ENCODE measurements at places on chromosomes 3 and 15. TPM values are rescaled to one million over a fixed set of nuclear protein-coding genes. Genes with fewer than 3 reads are reported as not detected.

Gene RPL35A
- total RNA-seq, result 1,216 TPM

Gene SH2D7
- not detected for total RNA-seq

Gene HTR3E
- not detected for total RNA-seq

Gene TNIK
- total RNA-seq, result 15.7 TPM

Gene ARPIN
- total RNA-seq, result 20.4 TPM

Gene EFCC1
- total RNA-seq, result 0.60 TPM

Gene TMEM207
- not detected for total RNA-seq

Gene SOX14
- total RNA-seq, result not detected

GRCh38 chr3:148698190-148698810 lies 597 bp downstream of the AGTR1 start:
- peak overlapping the region; percentile 71 for H3K4me3 ChIP-seq
- no peak for DNase-seq
- peaks cover 28% of the 10 kb centered on the region for H3K4me1 ChIP-seq

DNA sequence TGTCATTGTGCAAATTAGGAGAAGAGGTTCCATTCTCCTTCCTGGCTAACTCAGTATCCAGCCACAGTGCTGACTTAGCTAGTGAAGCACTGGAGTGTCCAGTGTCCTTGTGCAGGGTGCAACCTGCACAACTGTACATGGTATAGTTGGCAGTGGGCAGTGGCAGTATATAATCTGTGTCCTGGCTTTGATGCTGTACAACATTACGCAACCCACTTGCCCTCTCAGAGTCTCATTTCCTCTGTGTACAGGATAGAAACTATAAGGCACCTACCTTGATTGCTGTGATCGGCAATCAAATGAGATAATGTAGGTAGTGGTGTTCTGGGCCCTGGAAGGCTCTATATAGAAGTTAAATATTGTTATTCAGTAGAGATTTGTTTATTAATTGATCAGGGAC lies 333.6 kb downstream of the CLSTN2 start:
- no peak overlapping the region for H3K4me3 ChIP-seq
- DNase-seq, result no peak
- peaks cover 1% of the 10 kb centered on the region for H3K4me1 ChIP-seq
- no peaks in the 10 kb centered on the region for H3K27me3 ChIP-seq
- H3K36me3 ChIP-seq, result no peaks in the 10 kb centered on the region

- no peaks in the 10 kb centered on the region for H3K27me3 ChIP-seq
- no peak for DNase-seq
- H3K4me1 ChIP-seq, result no peaks in the 10 kb centered on the region
- H3K36me3 ChIP-seq, result peaks cover 15% of the 10 kb centered on the region
Observed at GRCh38 chr3:141998669-141999290, 122.3 kb downstream of the ATP1B3 start.

- H3K27ac ChIP-seq, result no peak overlapping the region
- H3K36me3 ChIP-seq, result no peaks in the 10 kb centered on the region
- H3K4me1 ChIP-seq, result peaks cover 20% of the 10 kb centered on the region
- no peak overlapping the region for H3K4me3 ChIP-seq
Observed at GRCh38 chr15:101439920-101440319, 49.6 kb downstream of the PCSK6 start.

GRCh38 chr3:195582947-195583346 lies 793 bp downstream of the APOD start:
- H3K27ac ChIP-seq, result no peak overlapping the region
- H3K27me3 ChIP-seq, result peaks cover 5% of the 10 kb centered on the region
- H3K4me3 ChIP-seq, result no peak overlapping the region
- DNase-seq, result no peak

GRCh38 chr3:195160908-195161434 lies 110.0 kb downstream of the XXYLT1 start:
- no peak overlapping the region for H3K4me3 ChIP-seq
- H3K4me1 ChIP-seq, result peaks cover 43% of the 10 kb centered on the region
- H3K36me3 ChIP-seq, result peaks cover 1% of the 10 kb centered on the region
- no peak for DNase-seq

GRCh38 chr3:128075522-128076482 lies 23.6 kb downstream of the SEC61A1 start:
- peak; percentile 93 for DNase-seq
- no peak overlapping the region for H3K27ac ChIP-seq
- H3K4me3 ChIP-seq, result peak overlapping the region; percentile 68
- H3K4me1 ChIP-seq, result peaks cover 5% of the 10 kb centered on the region
- H3K36me3 ChIP-seq, result peaks cover 14% of the 10 kb centered on the region

DNA sequence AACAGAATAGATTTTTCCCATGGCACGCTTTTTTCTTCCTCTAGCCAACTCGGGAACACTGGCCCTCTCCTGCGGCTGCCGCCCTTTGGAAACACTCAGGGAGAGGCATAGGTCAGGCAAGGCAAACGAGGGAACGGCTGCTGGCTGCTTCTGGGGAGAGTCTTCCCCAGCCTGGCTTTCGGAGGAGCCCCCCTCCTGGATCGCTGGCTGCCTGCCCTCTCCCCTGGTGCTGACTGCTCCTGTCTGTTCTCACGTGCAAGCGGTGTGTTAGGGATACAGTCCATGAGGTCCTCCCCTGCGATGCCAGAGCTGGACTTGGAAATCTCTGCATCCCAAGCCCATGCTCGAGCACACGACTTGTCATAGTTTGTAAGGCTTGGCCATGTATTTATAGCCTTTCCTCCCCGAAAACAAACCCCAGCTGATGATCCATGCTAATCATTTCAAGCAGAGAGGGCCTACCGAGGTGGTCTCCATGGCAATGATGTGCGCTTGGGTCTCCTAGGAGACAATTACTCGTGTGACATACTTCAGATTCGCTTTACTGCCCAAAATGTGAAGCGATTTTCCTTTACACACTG lies 315.6 kb upstream of the ATP10A start:
- peaks cover 4% of the 10 kb centered on the region for H3K4me1 ChIP-seq
- no peak overlapping the region for H3K27ac ChIP-seq
- no peaks in the 10 kb centered on the region for H3K36me3 ChIP-seq
- H3K4me3 ChIP-seq, result no peak overlapping the region
- no peak for DNase-seq

DNA sequence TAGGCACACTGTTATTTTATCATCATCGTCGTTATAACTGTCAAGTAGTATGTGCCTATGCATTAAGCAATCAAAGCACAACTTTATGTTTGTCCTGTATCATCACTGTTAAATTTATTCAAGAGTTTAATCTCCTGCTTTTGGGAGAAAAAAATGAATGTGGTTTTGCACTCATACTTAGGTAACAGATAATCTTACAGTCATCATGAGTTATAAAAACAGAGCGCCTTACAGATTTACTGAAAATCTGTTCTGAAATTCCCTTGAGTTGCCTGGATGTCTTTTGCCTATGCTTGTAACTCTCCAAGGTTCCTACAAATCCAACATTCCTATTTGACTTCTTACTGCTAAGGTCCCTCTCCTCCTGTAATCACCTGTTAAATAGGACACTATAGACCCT lies 307.3 kb downstream of the ZIC4 start:
- H3K4me3 ChIP-seq, result no peak overlapping the region
- no peaks in the 10 kb centered on the region for H3K36me3 ChIP-seq
- no peak for DNase-seq

DNA sequence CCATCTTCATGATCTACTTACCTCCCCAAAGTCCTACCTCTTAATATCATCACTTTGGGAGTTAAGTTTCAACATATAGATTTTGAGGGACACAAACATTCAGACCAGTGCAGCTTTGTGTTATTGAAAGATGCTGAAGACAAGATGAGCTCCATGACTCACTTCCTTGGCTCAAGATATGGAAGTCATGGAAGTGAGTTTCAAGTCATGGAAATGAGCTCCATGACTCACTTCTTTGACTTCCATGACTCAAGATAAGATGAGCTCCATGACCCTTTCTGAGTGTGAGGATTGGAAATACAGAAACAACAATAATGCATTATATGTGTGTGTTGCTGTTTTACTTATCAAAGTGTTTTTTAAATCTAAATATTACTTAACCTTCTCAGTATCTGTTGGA lies 170.2 kb upstream of the TPRG1 start:
- no peak overlapping the region for H3K27ac ChIP-seq
- DNase-seq, result no peak
- H3K36me3 ChIP-seq, result no peaks in the 10 kb centered on the region

GRCh38 chr3:172216911-172217310 lies 177.5 kb downstream of the FNDC3B start:
- no peak for DNase-seq
- H3K27ac ChIP-seq, result no peak overlapping the region
- H3K27me3 ChIP-seq, result no peaks in the 10 kb centered on the region

DNA sequence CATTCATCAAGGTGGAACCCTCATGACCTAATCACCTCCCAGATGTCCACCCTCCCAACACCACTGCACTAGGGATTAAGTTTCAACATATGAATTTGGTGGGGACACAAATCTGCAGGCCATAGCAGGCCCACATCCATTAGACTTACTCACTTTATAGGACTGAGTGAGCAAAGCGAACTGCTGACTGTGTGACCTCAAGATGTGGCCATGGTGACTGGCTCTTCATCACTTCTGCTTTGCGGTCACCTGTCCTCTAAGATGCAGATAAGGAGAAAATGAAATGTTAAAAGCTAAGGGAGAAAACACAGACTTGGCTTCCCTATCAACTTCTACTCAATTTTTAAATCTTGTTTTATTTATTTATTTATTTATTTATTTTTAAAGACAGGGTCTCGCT lies 14.5 kb upstream of the DCP1A start:
- H3K36me3 ChIP-seq, result no peaks in the 10 kb centered on the region
- H3K27me3 ChIP-seq, result no peaks in the 10 kb centered on the region
- no peak for DNase-seq
- no peak overlapping the region for H3K4me3 ChIP-seq
- no peak overlapping the region for H3K27ac ChIP-seq

GRCh38 chr3:45817831-45818522 lies 21.6 kb upstream of the SLC6A20 start:
- H3K4me1 ChIP-seq, result no peaks in the 10 kb centered on the region

GRCh38 chr15:62163397-62164013 lies 1.6 kb downstream of the C2CD4B start:
- no peak overlapping the region for H3K27ac ChIP-seq
- DNase-seq, result no peak
- no peaks in the 10 kb centered on the region for H3K36me3 ChIP-seq
- peaks cover 9% of the 10 kb centered on the region for H3K4me1 ChIP-seq

- H3K4me3 ChIP-seq, result no peak overlapping the region
- H3K4me1 ChIP-seq, result no peaks in the 10 kb centered on the region
- peaks cover 4% of the 10 kb centered on the region for H3K27me3 ChIP-seq
- no peak for DNase-seq
Observed at GRCh38 chr15:27214961-27215360, 244.0 kb downstream of the GABRG3 start.

DNA sequence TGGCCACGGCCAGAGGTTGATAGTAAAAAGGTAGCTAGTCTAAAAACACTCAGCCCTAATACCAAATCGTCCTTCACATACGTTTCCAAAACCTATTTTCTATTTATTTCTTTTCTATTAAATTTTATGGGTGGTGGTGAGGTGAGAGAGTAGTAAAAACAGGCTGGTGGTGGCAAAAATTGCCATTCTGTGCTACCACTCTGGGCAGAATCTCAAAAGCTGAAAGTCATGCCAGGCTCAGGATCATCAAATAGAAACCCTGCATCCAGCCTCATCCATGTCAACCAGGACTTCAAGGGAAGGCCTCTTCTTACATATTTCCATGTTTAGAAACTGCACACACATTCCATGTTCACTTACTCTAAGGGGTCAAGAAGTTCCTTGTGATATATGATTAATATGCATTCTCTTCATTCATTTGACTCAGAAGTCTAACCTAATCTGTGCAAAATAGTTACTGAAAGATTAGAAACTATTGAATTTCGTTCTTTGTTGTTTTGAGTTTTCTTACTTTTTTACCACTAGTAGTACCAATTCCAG lies 153.1 kb downstream of the TNIK start:
- H3K36me3 ChIP-seq, result peaks cover 4% of the 10 kb centered on the region
- no peak overlapping the region for H3K4me3 ChIP-seq

DNA sequence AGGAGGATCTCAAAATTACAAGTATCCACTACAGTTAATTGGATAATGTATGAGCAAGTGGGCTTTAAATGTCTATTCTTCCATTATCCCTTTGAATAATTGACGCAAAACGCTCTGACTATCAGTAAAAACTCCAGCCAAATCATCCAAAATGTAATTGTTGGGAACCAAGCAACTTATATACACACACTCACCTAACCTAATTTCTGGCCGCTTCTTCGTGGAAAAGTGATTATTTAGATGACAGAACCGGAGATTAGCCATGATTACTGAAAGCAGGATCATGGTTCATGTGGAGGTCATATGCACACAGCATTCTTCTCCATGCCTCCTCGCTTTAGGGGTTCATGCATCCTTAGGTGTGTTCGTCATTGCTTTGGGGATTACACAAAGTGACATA lies 992.4 kb downstream of the NAALADL2 start:
- no peak overlapping the region for H3K27ac ChIP-seq
- H3K4me1 ChIP-seq, result no peaks in the 10 kb centered on the region
- DNase-seq, result no peak
- no peaks in the 10 kb centered on the region for H3K27me3 ChIP-seq

DNA sequence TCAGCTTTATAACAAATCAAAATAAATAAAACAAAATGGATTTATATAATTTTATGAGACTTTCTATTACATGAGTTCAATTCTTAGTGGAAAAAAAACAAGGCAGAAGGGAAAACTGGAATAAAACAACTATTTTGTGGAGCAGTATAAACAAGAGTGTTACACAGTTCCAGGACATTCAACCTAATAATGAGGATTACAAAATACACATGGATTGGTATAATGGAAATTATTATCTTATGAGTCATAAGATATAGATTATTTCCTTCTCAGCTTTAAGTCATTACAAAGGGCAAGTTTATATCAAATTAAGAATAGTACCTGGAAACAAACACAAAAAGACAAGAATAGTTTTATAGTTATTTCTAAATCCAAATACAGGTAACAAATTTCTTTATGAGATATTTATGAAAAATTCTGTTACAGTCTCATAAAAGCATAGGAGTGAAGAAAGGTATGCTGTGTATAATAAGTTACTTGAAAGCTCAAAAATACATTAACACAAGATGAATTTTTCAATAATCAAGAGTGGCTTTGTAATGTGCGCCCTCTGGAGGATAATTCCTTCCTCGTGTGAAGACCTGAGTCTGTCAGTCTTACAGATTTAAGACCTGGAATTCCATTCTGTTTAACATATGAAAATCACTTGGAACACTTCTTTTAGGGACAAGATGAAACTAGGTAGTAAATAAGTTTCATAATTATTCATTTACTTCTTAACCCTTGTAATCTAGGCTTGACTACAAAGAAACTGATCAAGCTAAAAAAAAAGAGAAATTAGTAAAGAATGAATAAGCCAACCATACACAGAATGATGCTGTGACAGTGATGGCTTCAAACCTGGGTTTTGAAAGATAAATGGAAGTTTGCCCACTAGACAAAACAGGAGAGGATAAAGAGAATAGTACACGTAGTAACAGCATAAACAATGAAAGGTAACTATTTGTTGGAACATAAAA lies 9.5 kb downstream of the COPS2 start:
- peak overlapping the region; percentile 50 for H3K27ac ChIP-seq
- H3K36me3 ChIP-seq, result peaks cover 10% of the 10 kb centered on the region
- no peak for DNase-seq
- no peak overlapping the region for H3K4me3 ChIP-seq
- no peaks in the 10 kb centered on the region for H3K4me1 ChIP-seq
